ENCODE measurements at places on chromosomes 4 and X.

GRCh38 chrX:51837921-51838320 lies 55.5 kb upstream of the MAGED1 start:
- peak; percentile 5 for DNase-seq

DNA sequence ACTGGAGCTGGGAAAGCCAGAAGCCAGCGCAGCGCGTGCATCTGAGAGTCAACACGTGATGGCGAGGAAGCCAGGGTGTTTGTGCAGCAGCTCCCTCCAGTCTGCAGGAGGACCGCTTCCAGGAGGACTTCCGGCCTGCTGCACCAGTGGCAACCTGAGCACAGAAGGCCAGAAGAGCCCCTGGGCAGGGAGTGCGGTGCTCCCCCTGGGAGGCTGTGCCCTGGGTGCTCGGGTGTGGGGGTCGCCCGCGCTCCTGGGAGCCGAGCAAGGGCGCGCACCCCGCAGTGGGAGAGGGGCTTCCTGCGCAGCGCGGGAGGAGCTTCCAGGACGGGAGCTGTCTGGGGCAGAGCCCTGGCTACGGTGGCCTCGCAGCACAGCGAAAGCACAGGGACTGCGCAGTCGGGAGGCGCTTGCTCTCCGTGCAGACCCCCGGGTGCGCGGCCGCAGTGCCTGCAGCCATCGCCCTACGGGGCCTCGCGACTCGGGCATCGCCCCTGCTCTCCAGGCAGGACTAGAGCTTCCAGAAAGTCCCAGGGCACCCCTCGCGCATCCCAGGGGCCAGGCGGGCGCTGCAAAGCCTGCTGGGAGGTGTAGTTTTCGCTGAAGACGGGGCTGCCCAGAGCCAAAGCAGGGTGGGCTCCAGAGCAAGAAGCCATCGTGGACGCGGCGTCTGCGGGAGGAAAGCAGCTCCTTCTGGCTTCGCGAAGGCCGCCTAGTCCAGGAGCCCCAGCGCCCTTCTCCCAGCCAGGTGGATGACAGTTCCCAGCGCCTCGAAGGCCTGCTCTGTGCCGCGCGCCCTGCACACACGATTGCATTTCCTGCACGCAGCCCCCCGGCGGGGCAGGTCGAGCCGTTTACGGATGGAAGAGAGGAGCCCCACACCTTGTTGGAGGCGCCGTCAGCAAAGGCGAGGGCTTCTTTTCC lies 24.1 kb upstream of the WFS1 start:
- peak; percentile 27 for DNase-seq

GRCh38 chr4:5118994-5119835 lies 67.9 kb downstream of the STK32B start:
- DNase-seq, result peak; percentile 35

DNA sequence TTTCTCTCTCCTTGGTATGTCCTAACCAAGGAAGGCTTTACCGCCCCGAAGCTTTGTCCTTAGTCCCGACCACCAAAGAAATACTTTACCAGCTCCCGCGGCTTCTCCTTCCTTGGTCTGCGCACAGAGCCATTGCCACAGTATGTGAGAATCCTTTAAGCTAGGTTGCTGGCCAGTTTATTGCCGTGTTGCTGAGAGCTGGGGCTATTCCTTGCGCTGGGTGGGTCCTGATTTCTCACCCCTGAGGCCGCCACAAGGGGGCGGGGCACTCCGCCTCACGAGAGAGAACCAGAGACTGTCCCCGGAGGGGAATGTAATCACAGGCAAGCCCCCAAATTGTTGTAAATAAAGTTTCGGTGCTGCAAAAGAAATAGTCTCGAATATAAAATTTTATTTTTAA lies 331.0 kb upstream of the PCDH10 start:
- peak; percentile 34 for DNase-seq

DNA sequence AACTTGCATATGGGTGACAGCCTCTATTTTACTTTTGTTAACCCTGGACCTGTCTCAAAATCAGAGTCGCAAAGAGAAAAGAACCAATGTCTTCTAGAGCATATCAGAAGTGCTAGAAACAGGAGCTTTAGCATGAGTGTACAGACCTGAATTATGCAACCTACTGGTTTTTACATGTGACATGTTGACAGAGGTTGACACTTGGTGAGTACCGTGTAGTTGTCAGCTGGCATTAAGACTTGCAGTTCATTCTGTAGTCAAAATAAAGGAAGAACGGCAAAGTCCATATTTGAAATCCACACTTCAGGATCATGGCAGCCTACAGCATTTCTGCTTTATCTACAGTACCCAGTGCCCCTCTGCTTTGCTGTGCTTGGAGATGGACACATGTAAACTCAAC lies 291.9 kb upstream of the TENM3 start:
- DNase-seq, result no peak

DNA sequence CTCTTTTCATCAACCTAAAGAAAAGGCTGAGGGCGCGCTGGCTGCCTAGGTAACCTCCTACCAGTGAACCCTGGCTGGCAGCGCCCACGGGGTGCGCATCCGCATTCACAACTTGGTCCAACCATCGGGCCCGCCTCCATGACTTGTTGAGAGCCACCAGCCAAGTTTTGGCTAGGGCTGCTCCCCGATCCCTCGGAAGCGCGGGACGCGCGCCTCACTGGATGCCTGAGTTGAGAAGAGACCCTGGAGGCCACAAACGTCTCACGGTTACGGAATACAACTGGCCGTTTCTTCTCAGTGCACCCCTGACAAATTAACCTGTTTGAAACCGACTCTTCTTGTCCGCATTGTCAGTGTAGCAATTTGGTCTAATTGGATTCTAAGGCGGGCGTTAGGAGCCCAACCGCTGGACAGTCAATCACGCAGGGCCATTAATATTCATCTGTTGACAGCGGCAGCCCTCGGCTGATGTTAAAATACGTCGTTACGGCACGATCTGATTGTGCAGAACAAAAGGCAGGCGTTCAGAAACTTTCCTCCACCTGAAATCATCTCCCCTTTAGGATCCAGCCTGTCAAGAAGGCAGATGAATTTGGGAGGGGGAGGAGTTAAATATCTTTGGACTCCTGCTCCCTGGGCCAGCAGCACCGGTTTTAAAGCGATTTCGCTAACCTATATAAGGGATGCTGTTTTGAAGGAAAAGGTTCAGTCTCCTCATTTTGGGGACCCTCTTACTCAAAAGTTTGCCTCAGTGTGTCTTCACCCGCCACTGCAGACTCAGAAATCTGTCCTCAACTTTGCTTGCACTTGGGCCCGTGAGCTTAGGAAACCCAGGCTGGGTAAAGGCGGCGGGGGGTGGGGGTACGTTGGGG lies 1.2 kb downstream of the GPC3 start:
- DNase-seq, result no peak

- DNase-seq, result no peak
Measured at GRCh38 chrX:63363788-63364187, 12.7 kb upstream of the SPIN4 start.

- DNase-seq, result no peak
Measured at GRCh38 chrX:136387951-136388502, 87.3 kb downstream of the ADGRG4 start.

GRCh38 chrX:105488716-105489115 lies 268.2 kb upstream of the TEX13A start:
- DNase-seq, result no peak

DNA sequence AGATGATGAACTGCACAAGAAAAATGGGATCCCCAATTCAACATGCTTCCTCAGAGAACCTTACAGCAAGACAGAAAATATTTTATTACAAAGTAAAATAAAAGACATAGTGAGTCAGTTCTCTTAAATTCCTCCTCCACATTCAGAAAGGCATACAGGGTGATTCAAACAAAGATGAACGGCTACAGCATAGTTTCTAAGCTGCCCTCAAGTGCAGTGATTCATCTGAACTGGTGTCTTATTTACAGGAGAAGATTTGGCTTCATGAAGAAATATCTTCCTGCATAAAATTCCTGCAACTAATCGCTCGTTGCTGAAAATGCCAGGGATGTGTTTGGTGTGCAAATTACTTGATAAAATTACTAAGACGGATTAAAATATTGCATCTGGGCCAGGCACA lies 103.6 kb downstream of the PRKX start:
- DNase-seq, result peak; percentile 3

- no peak for DNase-seq
Measured at GRCh38 chr4:77104388-77104787, 28.6 kb upstream of the CCNI start.

DNA sequence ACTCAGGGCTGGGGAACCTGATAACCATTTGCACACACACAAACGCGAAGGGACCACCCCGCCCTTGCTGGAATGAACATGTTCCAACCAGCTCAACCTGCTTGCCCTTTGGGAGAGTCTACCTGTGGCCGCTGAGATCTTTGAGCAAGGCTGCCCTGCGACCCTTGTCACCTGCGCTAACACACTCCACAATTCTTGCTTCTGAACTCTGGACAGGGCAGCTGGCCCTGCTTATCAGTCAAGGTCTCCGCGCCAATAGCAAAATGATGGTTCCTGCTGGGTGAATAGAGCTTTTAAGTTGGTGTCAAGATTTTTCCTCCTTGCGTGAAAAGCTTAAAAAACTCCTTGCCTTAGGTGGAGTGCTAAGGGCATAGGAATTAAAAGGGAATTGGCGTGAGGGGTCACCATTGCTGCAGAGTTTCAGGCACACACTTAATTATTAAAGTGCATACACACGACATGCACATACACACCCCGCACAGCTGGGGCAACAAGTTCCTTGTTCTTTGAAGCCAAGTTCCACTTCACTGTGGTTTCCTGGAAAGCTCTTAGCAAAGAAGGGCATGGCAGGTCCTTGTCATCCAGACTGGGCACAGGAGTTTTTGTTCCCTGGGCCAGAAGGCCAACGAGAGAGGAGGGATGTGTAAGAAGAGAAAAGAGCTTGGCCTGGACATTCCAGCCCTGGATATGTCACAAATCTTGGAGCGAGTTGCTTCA lies 207.7 kb downstream of the STIM2 start:
- no peak for DNase-seq

GRCh38 chr4:173835903-173836302 lies 305.9 kb upstream of the HAND2 start:
- peak; percentile 55 for DNase-seq

GRCh38 chr4:165476214-165477098 lies 97.6 kb downstream of the CPE start:
- DNase-seq, result peak; percentile 53

DNA sequence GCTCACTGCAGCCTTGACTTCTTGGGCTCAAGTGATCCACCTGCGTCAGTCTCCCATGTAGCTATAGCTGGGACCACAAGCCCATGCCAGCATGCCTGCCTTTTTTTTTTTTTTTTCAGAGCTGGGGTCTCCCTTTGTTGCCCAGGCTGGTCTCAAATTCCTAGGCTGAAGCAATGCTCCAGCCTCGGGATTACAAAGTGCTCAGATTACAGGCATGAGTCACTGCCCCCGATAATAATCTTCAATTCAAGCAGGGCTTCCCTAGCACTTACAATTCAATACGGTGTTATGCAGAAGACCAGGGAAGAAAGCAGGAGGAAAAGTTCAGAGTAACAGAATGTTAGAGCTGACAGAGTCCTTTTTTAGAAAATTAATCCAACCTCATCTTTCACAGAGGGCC lies 26.1 kb downstream of the OTOP1 start:
- peak; percentile 16 for DNase-seq

DNA sequence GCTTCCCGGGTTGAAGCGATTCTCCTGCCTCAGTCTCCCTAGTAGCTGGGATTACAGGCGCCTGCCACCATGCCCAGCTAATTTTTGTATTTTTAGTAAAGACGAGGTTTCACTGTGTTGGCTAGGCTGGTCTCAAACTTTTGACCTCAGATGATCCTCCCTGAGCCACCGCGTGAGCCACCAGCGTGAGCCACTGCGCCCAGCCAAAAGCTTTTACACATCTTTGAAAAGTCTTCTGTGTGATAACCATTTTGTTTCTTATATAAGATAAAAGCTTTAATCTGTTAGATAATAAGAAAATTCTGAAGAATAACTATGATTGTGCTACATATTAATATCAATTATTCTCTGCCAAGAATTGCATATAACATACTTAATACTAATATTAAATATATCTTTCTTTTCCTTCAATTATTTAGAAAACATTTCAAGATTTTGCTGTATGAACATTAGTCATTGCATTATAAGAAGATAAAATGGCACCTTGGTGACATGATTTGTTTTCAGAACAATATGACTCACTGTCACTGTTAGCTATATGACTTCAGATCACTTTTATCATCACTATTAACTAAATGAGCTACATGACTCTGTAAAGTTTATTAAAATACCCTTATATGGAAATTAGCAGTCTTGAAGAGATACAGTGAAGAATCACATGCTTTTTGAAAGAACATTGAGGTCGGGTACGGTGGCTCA lies 33.4 kb downstream of the RUFY3 start:
- DNase-seq, result no peak

DNA sequence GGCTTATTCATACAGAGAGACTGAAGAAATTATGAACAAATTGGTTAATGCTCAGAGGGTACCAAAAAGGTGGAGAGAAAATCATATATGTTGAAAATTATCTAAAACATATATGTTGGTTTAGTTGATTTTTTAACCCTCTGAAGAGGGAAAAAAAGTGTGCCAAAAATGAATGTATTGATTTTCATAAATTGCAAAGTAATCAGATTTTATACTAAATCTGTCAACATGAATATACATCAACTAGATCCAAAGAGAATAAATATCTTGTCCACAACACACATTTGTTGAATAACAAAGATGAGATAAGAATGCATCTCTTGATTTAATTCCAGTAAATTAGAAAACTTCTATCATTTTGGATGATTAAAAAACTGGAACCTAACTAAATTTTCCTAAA lies 125.3 kb upstream of the TACR3 start:
- no peak for DNase-seq

DNA sequence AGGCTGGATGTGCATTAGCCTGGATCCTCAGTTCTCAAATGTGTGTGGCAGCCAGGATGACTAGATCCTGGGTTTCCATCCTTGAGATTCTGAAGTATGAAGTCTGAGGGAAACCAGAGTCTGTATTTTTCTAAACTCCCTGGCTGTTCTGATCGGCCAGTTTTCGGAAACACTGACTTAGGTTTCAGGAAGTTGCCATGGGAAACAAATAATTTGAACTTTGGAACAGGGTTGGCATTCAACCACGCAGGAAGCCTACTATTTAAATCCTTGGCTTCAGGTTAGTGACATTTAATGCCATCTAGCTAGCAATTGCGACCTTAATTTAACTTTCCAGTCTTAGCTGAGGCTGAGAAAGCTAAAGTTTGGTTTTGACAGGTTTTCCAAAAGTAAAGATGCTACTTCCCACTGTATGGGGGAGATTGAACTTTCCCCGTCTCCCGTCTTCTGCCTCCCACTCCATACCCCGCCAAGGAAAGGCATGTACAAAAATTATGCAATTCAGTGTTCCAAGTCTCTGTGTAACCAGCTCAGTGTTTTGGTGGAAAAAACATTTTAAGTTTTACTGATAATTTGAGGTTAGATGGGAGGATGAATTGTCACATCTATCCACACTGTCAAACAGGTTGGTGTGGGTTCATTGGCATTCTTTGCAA lies 67.6 kb downstream of the PDGFRA start:
- no peak for DNase-seq

DNA sequence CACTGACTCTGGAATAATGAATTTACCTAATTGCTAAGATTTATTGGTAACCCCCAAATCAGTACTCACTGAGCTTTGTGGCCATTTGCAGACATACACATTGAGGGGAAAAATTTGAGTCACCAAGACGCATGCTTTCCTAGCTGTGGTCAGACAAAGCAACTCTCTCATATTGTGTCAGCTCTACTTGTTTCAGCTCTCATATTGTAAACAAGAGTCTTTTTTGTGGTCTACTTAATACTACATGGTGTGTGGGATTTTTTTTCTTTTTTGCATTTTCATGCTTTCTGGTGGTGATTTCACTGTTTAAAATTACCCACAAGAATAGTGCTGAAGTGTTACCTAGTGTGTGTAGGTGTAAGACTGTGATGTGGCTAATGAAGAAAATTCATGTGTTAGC lies 428.2 kb upstream of the GALNT7 start:
- DNase-seq, result no peak

GRCh38 chrX:14670819-14671218 lies 141.5 kb downstream of the GLRA2 start:
- no peak for DNase-seq

- peak; percentile 60 for DNase-seq
Measured at GRCh38 chr4:15400981-15401671, 26.7 kb upstream of the C1QTNF7 start.
